ENCODE measurements at places on chromosomes 1 and 21. TPM values are rescaled to one million over a fixed set of nuclear protein-coding genes. Genes with fewer than 3 reads are reported as not detected.

The RHD gene
- not detected for total RNA-seq

The MAB21L3 gene
- total RNA-seq, result not detected

The FAM72B gene
- 0.12 TPM for total RNA-seq

The SPRR2E gene
- total RNA-seq, result not detected

The TRPM2 gene
- not detected for total RNA-seq

The KCNT2 gene
- 6.2 TPM for total RNA-seq

The ZNF436 gene
- 32.6 TPM for total RNA-seq

The PLA2G2F gene
- total RNA-seq, result not detected

The TMPRSS2 gene
- total RNA-seq, result not detected

The TMEM50B gene
- 22.2 TPM for total RNA-seq

The CYP4Z1 gene
- 0.10 TPM for total RNA-seq

The FLG2 gene
- not detected for total RNA-seq

The LORICRIN gene
- not detected for total RNA-seq

The NMNAT2 gene
- 7.9 TPM for total RNA-seq

The LYPD8 gene
- not detected for total RNA-seq

The CNR2 gene
- total RNA-seq, result not detected

The TLR5 gene
- total RNA-seq, result not detected

The RNU1-4 gene
- total RNA-seq, result under 0.01 TPM

The KIF21B gene
- total RNA-seq, result 0.31 TPM

The E2F2 gene
- 0.15 TPM for total RNA-seq

The RBP7 gene
- not detected for total RNA-seq

The PLA2G4A gene
- total RNA-seq, result 18.6 TPM

The NEXN gene
- total RNA-seq, result 49.1 TPM

The CFAP74 gene
- total RNA-seq, result not detected

The AGO4 gene
- total RNA-seq, result 4.1 TPM

The SYCP1 gene
- total RNA-seq, result not detected

The ZMPSTE24 gene
- 36.6 TPM for total RNA-seq

The MATN1 gene
- total RNA-seq, result not detected

The SPRR2F gene
- not detected for total RNA-seq

The CDA gene
- not detected for total RNA-seq

The DHDDS gene
- total RNA-seq, result 41.2 TPM

The DTL gene
- total RNA-seq, result 0.87 TPM

The ZMYM1 gene
- 11.2 TPM for total RNA-seq

The RASAL2 gene
- total RNA-seq, result 16.5 TPM

The CELA3A gene
- total RNA-seq, result not detected

The APCS gene
- not detected for total RNA-seq

The KCNJ15 gene
- 0.44 TPM for total RNA-seq

The PCSK9 gene
- total RNA-seq, result 0.31 TPM

The NGF gene
- total RNA-seq, result 3.1 TPM

The RGS18 gene
- not detected for total RNA-seq

The MYBPH gene
- 1.0 TPM for total RNA-seq

The AADACL4 gene
- total RNA-seq, result not detected

The CFHR2 gene
- not detected for total RNA-seq

The GPR37L1 gene
- not detected for total RNA-seq

The SLC27A3 gene
- 46.1 TPM for total RNA-seq

The C1orf116 gene
- not detected for total RNA-seq

The LPAR3 gene
- total RNA-seq, result not detected

The LRRN2 gene
- total RNA-seq, result 0.39 TPM

The PAQR7 gene
- total RNA-seq, result 6.0 TPM

The LRRC38 gene
- total RNA-seq, result not detected

The IVNS1ABP gene
- total RNA-seq, result 14.9 TPM

The TRIM46 gene
- 1.3 TPM for total RNA-seq

The ARHGEF10L gene
- total RNA-seq, result 14.0 TPM

All from cardiac ventricle fibroblast (primary cell).